ENCODE measurements at places on chromosomes 4 and X.
A peak's percentile ranks its signal among the peaks of the same experiment; 100 is the strongest.

- peak; percentile 97 for DNase-seq
Observed at GRCh38 chr4:73676861-73677323, 56.7 kb upstream of the RASSF6 start.

GRCh38 chrX:39000802-39001201 is 199.5 kb downstream of the MID1IP1 start:
- peak; percentile 10 for DNase-seq

GRCh38 chr4:133130171-133130570 is 18.9 kb upstream of the PCDH10 start:
- DNase-seq = no peak

- peak; percentile 80 for DNase-seq
Observed at GRCh38 chr4:10781805-10782204, 97.2 kb upstream of the CLNK start.

GRCh38 chrX:19881559-19881958 is 5.8 kb downstream of the SH3KBP1 start:
- no peak for DNase-seq

DNA sequence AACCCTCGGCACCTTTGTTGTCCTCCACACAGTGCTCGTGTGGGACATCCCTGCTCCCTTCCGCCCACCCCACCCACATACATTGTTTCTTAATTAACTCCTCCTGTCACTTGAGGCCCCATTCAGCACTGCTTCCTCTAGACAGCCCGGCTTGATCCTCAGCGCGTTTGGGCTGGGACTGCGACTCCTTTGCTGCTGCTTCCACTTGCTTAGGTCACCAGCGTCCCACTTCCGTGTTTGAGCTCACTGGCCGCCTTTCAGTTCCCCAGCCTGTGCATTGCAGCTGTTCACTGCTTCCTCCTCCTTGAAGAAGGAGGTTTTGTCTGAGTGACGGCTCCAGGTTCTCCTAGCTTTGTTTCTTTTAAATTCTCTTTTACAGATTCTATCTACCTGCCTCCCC is 16.1 kb downstream of the RNF4 start:
- DNase-seq = peak; percentile 36

GRCh38 chr4:156763511-156763910 is 208.1 kb downstream of the PDGFC start:
- DNase-seq = no peak

DNA sequence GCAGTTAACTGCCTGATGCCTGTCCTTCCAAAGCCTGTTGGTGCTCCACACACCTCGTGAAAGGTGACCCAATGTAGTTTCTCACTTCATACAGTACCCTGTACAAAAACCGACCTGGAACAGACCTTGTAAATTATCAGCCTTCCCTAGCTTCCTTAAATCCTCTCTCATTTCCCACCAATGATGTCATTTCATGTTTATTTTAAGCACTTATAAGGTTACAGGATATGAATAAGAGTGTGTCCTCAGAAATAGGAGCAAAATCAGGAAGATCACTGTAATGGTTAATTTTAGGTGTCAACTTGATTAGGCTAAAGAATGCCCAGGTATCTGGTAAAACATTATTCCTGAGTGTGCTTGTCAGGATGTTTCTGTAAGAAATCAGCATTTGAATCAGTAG is 44.7 kb downstream of the TMEM150C start:
- DNase-seq = peak; percentile 36

GRCh38 chr4:123939621-123940020 is 543.0 kb downstream of the SPRY1 start:
- DNase-seq = peak; percentile 74

DNA sequence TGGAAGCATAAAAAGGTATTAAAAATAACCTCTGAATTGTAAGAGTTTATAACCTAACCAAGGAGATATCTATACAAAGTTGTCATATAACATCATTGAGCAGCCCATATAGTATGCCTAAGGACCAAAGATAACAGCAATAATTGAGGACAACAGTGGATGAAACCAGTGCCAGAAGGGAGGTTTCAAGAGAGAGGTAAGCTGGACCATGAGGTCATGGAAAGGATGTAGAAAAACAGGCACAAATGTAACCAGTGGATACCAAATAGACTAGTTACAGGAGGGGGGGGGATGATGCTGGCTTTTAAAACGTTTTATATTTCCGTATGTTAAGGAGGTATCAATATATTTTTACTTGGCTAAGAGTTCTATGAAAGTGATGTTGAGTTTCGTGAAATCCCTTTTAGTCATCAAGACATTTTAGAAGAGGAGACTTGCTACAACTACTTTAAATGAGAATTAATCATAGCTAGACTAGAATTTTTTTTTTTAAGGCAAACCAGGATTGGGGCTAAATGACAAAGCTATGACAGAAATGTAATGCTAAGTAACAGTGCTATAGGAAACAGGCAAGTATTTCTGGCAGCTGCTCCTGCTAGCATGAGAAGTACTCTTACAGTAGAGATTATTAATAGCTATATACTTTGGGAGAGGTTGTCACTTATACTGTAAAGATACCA is 161.1 kb downstream of the FBXW7 start:
- no peak for DNase-seq

GRCh38 chr4:13902146-13902545 is 274.6 kb upstream of the BOD1L1 start:
- DNase-seq = peak; percentile 62

DNA sequence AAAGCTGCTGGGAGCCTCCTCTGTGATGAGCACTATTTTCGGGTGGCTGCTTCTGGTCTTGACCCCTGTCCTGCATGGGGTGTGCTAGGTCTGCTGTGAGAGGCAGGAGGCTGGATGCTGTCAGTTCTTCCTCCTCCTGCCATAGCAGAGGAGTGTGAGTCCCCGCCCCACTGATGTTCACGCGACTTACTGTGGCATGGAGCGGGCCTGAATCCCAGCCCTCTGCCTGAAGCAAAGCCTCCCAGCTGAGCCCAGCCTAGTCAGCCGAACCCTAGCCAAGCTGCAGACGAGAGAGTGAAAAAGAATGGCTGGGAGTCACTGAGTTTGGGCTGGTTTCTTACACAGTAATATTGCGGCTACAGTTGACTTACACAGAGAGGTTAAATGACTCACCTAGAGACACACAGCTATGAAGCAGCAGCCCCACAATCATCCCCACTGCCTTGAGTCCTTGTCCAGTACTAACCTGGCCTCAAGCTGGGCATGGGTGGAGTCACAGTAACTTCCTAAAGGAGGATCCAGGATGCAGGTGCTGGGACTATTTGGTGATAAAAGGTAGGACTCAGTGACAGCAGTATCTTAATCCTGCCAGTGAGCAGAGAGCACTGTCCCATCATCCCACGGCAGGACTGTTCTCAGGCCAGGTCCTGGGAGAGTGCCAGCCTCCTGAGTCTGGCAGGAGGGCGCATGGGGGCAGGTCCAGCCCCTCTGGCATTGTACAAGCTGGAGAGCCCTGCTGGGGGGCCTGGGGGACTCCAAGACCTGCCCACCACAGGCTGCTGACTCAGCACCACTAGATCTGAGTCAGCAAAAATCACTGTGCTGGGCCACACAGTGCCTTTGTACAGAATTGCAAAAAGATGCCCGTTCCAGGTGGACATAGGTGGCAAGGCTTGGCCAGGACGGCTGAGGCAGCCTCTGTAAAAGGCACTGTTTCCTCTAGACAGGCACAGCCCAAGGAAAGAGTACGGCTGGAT is 60.4 kb upstream of the CRMP1 start:
- no peak for DNase-seq

DNA sequence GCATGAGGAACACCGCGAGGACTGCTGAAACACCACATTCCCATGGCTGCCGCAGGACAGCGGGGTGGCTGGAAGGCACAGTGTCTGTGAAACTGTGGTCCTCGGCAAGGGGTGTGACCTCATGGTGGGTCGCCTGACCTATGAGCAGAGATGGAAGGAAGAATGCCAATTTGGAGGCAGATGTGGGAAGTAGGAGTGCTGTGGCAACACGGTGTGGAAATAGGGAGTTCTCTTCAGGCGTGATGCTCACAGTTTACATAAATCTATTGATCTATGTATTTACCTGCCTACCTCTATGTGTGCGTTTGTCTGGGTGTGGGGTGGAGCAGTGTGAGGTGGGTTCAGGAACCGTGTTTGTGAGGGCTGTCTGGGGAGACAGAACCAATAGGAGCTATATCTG is 62.3 kb upstream of the LSM6 start:
- DNase-seq = no peak

GRCh38 chr4:91909963-91910362 is 393.8 kb upstream of the GRID2 start:
- DNase-seq = no peak

DNA sequence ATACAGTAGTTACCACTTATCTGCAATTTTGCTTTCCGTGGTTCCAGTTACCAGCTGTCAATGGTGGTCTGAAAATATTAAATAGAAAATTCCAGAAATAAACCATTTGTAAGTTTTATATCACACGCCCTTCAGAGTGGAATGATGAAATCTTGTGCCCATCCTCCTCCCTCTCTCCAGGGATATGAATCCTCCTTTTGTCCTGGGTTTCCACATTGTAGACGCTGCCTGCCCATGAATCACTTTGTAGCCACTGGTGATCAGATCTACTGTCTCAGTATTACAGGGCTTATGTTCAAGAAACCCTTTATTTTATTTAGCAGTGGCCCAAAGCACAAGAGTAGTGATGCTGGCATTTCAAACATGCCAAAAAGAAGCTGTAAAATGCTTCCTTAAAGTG is 198.6 kb downstream of the KCNIP4 start:
- peak; percentile 32 for DNase-seq

Data from epithelial cell of esophagus (primary cell).